ENCODE measurements at places on chromosomes 5 and 9.

GRCh38 chr9:79210541-79211243 lies 361.1 kb upstream of the TLE4 start:
- no peak for DNase-seq

DNA sequence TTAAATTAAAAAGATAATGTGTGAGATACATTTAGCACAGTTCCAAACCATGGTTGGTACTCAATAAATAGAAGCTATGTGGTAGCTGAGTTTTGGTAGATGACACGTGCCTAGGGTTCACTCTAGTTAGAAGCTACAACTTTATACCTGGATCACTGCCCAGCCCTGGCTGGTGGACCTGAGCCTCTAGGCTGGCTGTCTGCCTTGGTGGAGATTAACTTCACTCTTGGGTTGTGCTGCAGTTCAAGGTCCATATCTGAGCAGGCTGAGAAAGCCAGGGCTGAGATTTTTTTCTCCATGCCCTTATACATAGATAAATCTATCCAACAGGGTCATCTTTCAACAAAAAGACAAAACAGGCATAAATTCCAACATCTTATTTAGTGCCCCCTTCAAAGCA lies 44.6 kb upstream of the SPDL1 start:
- no peak for DNase-seq

GRCh38 chr5:56737002-56737621 lies 78.2 kb upstream of the MAP3K1 start:
- no peak for DNase-seq

DNA sequence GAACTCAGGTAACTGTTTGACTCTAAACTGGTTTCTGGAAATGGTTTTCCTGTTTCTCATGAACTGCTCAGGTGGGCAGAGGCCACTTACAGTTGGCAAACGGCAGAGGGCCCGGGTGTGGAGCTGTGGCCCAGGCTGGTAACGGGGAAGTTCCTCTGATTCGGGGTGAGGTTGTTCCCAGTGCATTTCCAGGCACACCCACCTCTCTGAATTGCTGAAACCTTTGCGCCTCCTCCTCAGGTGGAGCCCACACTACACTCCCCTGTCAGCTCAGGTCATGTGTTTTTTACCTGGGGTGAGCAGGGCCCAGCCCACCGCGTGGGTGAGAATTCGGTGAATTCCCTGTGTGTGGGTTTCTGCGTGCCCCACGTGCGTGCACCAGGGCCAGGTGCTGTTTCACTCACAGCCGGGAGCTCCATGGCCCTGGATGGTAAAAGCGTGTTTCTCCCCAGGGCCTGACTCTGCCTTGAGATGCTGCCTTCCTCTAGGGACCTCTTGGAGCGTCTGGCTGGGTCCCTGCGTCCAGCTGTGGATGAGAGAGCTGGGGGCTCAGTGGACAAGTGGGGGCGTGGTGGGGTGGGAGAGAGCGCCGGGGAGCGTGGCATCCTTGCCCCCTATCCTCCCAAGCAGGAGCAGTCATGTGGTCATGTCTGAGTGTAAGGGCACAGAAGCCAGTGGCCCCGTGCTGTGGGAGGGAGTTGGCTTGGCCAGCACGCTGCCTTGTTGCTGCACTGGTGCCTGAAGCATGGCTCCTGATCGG lies 33.5 kb upstream of the LPCAT1 start:
- DNase-seq: no peak

DNA sequence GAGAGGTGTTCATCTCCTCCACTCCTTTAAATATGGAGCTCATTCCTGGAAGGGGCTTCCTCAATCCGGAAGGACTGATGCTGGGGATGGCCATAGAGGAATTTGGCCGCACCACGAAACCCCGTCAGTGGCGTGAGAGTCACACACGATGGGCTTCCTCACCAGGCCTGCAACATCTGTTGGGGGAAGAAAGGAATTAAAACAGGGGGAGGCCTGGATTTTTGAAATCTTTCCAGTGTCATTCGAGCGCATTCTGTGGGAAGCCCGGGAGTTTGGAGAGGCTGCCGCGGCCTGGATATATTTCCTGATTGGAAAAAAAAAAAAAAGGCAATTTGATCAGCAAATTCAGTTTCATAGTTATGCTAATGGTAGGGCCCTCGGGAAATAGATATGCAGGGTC lies 76.3 kb upstream of the ORM1 start:
- no peak for DNase-seq

DNA sequence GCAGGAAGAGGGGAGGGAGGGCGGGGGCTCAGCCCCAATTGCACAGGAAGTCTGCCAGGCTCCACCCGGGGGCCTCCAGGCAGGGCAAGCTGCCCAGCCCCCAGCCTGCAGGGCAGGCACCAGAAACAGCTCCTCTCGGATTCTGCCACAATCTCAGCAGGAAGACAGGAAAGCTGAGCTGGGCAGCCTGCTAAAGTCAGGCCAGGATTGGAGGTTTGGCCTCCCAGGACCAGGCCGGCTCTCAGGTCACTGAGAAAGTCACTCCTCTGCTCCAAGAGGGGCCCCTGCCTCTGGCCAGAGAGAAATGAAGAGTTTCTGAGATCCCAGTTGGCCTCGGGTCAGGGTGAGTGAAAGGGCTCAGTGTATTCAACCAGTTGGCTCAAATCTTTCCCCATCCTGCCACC lies 54.6 kb upstream of the STXBP1 start:
- no peak for DNase-seq

GRCh38 chr5:41542183-41542582 lies 31.8 kb upstream of the PLCXD3 start:
- DNase-seq: no peak

GRCh38 chr9:70576116-70576515 lies 161.7 kb upstream of the KLF9 start:
- no peak for DNase-seq

- no peak for DNase-seq
Observed at GRCh38 chr5:148882332-148882731, 55.9 kb downstream of the ADRB2 start.

DNA sequence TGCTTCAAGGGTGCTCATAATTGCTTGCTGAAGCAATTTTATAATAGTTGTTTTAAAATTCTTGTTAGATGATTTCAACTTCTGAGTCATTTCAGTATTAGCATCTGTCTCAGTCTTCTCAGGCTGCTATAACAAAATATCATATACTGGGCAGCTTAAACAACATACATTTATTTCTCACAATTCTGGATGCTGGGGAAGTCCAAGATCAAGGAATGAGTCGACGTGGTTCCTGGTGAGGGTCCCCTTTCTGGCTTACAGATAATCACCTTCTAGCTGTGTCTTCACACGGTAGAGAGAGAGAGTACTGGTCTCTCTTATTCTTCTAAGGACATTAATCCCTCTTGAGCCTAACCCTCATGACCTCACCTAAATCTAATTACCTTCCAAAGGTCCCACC lies 160.4 kb downstream of the SIL1 start:
- DNase-seq: no peak

- DNase-seq: no peak
Observed at GRCh38 chr5:150503977-150504620, 3.8 kb upstream of the NDST1 start.

DNA sequence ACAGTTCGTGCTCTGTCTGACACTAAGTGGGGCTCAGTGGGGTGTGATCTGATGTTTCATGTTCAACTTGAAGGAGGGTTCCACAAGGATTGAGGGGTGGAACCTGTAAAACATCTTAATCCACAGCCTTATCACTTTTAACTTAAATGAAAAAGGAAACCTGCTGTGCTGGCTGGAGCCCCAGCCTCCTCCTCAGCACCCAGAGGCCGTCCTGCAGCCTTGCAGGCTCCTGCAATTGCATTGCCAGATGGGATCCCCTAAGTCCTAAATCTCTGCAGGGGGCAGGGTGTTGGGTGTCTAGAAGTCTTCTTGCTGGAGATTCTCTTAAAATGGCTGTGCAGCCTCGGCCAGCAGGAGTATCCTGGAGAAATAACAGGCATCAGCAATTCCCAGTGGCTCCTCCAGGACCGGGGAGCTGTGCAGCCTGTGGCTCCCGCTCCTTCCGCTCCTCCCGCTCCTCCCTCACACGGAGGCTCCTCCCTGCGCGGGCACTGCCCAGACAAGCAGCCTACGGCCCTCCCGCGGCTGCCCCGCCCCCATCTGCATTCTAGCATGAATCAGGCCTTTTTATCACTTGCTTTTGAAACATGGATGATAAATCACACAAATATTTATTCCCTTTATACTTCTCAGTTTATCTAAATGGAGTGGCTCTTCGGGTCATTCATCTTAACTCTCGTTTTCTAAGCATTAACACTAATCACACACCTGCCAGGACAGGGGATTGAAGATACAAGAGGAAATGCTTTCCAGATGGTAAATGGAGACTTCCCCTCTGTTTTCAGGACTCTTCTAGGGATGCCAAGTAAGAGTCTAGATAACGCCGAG lies 131.0 kb downstream of the ADAMTS16 start:
- no peak for DNase-seq

DNA sequence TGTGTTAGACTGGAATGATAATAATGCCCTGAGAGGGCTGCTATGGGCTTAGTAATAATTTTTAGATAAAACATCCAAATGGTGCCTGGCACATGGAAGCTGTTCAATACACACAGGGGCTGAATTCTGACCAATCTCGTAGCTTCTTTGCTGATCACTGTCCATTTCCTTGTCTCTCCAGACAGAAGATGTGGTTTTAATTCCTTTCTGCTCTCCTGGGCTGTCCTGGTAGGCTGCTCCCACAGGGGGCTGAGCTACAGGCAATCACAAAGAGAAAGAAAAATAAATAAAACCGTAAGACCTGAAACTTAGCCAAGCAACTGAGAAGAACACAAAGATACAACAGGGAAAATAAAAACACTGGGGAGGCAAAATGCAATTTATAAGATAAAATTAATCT lies 136.5 kb downstream of the CDK5RAP2 start:
- DNase-seq: no peak

- DNase-seq: no peak
Observed at GRCh38 chr5:68178579-68178978, 37.0 kb upstream of the PIK3R1 start.

- no peak for DNase-seq
Observed at GRCh38 chr9:69314547-69314946, 10.5 kb upstream of the ENTREP1 start.

Measured in cortex of kidney (tissue), 1 donor.